ENCODE measurements at places on chromosomes 12 and 14. TPM values are rescaled to one million over a fixed set of nuclear protein-coding genes. Genes with fewer than 3 reads are reported as not detected.

GRCh38 chr14:99840265-99840664, 47.1 kb downstream of the EML1 start:
- DNase-seq = no peak

- DNase-seq = no peak
Measured at GRCh38 chr14:101820283-101820798, 58.8 kb downstream of the PPP2R5C start.

DNA sequence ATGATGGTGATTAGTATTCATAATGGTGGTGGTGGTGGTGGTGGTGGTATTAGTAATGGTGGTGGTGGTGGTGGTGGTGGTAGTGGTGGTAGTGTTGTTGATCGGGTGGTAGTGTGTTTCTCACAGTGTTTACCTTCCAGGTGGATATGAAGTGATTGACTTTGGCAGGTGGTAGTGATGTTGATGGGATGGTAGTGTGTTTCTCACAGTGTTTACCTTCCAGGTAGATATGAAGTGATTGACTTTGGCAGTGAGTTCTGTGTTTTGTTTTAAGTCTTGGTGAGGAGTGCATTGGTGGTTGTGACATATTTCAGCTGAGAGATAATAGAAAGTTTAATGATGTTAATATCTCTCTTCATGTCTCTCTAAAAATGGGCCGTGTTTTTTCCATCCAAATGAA, 189.4 kb downstream of the TMTC2 start:
- DNase-seq = no peak

Gene INHBE
- not detected for polyA plus RNA-seq

DNA sequence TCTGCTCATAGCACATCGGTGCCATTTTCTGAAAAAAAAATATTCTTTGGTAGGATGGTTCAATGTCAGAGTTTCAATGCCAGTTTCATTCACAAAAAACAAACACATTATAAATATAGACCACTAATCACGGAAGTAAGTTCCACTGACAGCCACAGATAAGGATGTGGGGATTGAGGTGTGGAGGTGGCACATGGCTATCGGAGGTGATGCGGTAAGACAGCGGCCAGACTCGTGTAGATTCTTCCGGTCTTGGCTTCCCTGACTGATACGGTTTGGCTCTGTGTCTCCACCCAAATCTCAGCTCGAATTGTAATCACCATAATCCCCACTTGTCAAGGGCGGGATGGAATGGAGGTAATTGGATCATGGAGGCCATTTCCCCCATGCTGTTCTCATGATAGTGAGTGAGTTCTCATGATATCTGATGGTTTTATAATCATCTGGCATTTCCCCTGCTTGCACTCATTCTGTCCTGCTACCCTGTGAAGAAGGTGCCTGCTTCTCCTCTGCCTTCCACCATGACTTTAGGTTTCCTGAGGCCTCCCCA, 693.4 kb downstream of the VRK1 start:
- DNase-seq = no peak

DNA sequence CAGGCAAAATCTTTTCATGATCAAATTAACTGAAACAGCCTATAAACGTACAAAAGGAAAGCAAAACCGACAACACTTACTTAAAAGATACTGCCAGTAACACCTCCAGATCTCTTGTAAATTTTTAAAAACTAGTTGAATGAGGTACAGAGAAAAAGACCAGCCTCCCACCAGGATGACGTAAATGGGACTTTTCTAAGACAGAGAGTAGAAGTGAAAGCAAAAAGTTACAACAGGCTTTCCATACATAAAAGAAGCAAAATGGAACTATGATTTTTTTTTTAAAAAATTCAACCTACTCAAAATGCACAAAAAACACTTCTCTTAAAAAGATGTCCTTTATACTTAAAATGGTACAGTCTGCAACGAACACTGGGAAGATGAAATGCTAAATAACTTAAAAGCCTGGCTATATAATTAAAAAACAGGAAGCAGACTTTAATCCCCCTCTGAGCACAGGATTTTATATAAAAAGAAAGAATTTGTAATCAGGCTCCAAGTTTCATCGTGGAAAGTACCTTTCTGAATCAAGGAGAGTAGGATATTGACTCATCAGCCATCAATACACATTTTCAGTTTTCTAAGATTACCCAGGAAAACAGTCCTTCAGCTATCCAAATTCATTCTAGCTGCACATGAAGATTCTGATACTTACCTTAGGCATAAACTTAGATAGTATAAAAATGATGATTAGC, 14.2 kb upstream of the MYO1A start:
- peak; percentile 67 for DNase-seq

Gene TPH2
- polyA plus RNA-seq = not detected

Gene SERPINA10
- not detected for polyA plus RNA-seq

Gene IL31
- polyA plus RNA-seq = not detected

Gene NTN4
- polyA plus RNA-seq = not detected

DNA sequence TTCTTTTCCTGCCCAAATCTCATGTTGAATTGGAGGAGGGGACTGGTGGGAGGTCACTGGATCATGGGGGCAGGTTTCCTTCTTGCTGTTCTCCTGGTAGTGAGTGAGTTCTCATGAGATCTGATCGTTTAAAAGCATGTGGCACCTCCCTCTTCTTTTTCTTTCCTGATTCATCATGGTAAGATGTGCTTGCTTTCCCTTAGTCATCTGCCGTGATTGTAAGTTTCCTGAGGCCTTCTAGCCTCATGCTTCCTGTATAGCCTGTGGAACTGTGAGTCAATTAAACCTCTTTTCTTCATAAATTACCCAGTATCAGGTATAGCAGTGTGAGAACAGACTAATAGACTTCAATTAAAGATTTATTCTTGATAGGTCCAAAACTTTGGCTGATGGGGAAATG, 83.5 kb downstream of the CAND1 start:
- DNase-seq = no peak
